ENCODE measurements at places on chromosomes 5 and 9.

DNA sequence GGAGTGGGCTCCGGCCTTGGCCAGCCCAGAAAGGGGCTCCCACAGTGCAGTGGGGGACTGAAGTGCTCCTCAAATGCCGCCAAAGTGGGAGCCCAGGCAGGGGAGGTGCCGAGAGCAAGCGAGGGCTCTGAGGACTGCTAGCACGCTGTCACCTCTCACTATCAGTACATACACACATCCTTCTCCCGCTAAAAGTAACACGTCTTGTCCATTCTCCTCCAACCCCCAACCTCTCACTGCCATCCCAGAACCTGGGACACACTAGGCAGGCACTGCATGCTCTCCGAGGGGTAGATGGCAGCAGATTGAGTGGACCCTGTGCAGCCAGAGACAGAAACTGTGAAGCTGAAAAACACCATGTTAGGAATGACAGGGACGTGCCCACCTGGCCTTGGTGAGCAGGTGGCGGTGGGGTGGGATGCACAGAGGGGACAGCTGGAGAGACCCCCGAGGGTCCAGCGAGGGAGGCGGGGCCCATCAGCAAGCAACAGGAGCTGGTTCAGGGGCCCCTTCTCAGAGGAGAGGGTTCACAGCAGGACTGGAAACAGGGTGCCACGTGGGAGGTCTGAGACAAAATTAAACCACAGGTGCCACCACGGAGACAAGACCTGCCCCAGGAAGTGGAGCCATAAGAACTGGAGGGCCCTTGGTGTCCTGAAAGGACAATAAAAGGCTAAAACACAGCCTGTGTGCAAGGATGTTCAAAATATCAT lies 16.9 kb downstream of the SEMA4D start:
- no peak for DNase-seq

GRCh38 chr5:39167141-39167971 lies 52.0 kb downstream of the FYB1 start:
- DNase-seq: no peak

DNA sequence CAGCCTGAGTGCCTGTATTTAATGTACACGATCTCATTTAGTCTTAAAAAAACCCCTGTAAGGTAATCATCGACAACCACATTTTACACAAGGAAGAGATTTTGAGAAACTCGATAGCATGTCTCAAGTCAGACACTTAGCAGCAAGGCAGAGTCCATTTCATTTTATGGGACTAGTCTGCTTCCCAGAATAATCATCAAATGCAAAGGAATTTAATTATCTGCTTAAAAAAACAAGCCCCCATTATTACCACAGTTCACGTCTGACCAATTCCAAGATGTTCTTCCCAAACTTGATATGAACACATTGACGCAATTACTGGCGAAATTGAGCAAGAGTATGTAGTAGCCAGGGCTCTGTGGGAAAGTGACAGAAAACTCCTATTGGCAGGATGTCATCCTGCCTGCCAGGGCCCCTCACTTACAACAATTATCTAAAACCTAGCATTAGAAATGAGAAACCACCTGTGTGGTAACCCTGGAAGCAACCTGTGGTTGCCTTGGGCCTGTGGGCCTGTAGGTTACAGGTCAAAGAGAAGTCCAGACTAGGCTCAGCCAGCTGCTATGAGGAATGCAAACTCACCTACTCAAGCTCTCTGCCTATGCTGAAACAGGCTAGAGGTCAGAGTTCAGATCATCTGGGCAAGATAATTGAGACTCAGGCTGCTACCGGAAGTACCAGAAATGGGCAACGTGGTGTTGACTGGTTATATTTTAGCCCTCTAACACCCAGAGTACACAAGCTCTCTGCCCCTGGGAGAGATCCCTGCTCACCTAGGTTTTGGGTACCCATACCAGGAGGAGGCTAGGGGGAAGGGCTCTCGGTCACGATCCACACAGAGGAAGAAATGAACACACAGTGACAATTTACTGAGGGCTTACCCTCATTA lies 1.6 kb downstream of the B4GALT1 start:
- no peak for DNase-seq

DNA sequence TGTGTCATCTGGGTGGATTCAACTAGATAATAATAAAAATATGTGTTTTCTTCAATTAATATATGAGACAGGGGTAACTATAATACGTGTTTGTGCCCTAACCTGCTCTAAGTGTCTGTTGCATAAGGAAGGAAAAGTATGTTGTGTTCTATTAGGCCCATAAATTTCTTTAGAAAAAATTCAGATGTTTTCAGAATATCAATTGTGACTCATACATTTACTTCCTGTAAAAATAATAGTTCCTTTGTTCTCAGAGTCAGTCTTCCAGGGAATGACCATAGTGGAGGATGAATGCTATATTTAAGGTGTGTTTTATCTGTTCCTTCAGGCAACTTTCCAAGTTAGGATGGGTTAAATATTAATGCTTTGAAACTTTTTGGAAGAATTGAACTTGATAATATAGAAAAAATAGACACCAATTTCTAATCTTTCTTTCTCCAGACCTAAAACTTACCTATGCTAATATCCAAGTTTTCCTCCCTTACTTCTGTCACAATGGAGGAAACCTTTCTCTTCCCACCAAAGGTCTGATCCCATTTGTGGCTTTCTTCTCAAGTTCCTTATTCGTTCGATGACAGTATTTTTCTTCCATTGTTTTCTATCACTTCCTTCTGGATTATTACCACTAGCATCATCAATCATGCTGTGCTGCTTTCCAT lies 49.9 kb downstream of the ISL1 start:
- DNase-seq: no peak

DNA sequence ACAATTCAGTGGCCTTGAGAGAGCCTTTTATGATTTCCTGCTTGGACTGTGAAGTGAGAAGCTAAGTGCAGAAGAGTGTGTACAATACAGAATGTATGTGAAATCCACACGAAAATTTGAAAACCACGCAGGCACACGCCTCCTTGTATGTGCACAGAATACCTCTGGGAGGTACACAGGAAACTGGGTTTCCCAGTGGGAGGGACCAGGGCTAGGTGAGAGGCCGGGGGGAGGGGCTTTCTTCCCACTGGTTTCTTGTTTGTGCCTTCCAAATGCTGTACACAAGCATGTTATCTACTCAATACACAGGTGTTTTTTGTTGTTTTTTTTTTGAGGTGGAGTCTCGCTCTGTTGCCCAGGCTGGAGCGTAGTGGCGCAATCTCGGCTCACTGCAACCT lies 16.1 kb downstream of the C9orf50 start:
- no peak for DNase-seq

DNA sequence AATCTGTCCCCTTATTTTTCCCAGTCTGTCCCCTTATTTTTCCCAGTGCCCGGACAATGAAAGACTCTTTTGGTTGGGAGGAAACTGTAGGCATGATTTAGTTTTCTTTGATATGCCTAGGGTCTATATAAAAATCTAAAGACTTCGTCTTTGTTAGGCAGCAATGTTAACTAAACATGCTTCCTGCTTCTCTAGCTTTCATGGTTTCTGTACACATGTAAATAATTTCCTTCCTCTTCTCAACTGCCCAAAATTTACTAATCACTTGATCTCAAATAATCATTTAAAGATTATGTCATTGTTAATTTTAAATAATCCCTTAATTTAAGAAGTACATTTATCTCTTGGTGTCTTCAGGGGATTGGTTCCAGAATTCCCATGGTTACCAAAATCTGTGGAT lies 47.8 kb upstream of the RAPGEF6 start:
- DNase-seq: no peak

DNA sequence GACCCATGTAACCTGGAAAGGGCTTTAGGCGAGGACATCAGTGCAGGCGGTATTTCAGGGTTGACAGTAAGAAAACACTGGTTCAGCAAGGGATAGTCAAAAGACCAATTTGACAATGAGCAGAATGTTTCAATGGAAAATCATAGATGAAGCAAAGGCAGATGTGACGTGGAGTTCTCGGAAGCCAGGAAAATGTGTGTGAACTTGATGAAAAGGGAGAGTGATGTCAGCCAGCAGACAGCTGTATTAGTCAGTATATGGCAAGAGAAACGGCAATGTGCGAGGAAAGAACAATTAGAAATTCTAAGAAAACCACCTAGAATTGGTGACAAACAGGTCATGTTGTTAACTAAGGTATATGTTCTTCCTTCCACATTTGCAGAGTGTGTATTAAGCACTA lies 503.9 kb upstream of the DAB2 start:
- no peak for DNase-seq

DNA sequence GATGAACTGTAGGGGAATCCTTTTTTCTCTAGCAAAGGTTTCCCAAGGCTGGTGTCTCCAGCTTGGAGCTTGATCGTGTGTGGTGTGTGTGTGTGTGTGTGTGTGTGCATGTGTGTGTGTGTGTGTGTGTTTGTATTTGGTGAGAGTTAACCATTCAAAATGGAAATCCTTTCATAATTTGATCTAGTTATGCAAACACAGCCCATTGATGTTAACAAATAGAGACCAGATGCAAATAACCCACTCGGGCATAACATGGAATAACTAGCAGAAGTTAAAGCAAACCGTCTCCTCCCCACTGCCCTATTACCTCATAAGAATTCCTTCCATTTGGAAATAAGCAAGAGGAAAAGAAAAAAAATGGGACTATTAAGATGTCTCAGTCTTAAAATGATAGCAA lies 24.9 kb upstream of the ZSWIM6 start:
- no peak for DNase-seq
